ENCODE measurements at places on chromosomes 5 and 9.

GRCh38 chr5:94577466-94578245, 40.7 kb downstream of the KIAA0825 start:
- no peak for DNase-seq

DNA sequence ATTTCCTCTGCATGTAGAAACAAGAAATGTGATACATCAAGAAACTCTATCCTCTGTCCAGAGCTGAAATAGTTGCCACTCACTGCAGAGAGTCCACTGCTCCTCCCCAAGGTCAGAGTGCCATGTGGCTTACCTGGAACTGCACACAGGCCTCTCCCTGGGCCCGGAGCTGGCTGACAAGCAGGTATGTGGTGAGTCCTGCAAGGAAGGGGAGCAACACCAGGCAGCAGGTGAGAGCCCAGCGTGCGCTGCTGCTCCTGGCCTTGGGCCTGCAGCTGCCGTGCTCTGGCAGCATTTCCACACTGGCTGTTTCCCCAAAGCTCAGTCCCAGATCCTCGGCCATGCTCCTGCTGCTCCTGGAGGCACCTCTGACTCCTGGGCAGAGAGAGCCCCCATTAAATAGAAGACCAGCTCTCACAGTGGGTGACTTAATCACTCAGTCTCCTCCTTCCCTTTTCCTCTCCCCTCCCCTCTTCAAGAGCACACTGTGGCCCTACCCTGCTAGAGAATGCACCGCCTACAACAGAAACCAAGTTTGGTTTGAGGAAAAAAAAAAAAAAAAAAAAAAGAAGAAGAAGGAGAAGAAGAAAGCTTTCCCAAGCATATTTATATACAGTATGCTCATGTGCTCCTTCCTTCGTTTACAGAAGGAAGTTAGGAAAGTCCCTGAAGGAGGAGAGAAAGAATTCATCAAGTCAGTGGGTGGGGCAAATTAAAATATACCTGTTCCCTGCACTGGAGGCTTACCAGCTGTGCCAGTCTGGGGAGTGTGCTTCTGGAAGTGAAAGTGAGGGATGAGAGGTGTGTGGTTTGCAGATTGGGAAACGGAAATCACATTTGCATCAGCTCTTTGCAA, at the start of gene TNFSF15:
Gene TNFSF15 (minus strand): TSS at position 370 of the 856 bp plus-strand sequence. CDS start 27 bp downstream, at position 343.
- peak; percentile 41 for DNase-seq

GRCh38 chr5:67407979-67408378, 211.4 kb upstream of the CD180 start:
- DNase-seq, result no peak

DNA sequence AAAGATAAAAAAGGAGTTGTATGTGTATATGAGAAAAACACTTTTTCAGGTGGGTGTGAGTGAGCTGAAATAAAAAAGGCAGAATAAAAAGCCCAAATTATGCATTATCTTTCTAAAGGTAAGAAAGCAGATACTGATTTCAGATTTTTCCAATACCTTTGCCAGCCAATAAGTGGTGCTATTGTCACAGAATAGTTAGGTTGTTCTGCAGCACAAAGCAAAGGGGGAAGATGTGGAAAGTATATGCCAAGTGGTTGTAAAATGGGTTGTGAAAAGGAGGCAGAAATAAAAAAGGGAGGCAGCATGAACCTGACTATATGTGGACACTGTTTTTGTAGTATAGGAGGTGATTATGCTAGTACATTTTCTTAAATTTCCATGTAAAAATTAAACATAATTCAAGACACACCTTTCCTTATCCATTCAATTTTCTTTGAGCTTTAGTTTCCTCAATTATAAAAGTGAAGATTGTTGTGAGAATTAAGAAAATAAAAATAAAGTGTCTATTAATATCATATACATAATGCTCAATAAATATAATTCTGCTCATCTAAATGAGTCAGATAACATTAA, 106.7 kb downstream of the SMIM15 start:
- no peak for DNase-seq

- DNase-seq, result no peak
Observed at GRCh38 chr5:4969351-4969750, 170.8 kb upstream of the ADAMTS16 start.

- DNase-seq, result no peak
Observed at GRCh38 chr9:114423181-114423580, 35.4 kb upstream of the AKNA start.

GRCh38 chr5:109619021-109619460, 70.7 kb upstream of the MAN2A1 start:
- no peak for DNase-seq

DNA sequence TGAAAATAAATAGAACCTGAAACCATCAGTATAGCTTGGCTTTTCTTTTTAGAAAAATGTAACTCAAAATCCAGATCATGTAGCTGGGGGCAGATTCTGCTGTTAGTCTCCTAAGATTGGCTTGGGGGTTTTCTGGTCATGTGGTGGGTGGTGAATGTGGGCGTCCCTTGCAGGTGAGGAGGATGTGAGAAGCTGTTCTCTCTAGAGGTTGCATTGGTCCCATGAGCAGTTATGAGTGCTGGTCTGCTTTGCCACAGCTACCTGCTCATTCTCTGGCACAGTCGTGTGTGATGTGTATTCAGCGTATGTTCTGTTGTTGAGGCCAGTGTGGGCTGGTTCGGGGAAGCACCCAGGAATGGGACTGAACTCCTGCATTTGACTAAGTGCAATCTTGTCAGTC, 466.8 kb downstream of the DIRAS2 start:
- no peak for DNase-seq

- no peak for DNase-seq
Observed at GRCh38 chr5:129631961-129632360, 115.9 kb upstream of the MINAR2 start.

GRCh38 chr5:76672242-76672641, 43.7 kb upstream of the F2R start:
- no peak for DNase-seq

GRCh38 chr5:113311301-113311700, 123.5 kb downstream of the TSSK1B start:
- no peak for DNase-seq

GRCh38 chr5:20604992-20605391, 617.0 kb upstream of the CDH18 start:
- no peak for DNase-seq

DNA sequence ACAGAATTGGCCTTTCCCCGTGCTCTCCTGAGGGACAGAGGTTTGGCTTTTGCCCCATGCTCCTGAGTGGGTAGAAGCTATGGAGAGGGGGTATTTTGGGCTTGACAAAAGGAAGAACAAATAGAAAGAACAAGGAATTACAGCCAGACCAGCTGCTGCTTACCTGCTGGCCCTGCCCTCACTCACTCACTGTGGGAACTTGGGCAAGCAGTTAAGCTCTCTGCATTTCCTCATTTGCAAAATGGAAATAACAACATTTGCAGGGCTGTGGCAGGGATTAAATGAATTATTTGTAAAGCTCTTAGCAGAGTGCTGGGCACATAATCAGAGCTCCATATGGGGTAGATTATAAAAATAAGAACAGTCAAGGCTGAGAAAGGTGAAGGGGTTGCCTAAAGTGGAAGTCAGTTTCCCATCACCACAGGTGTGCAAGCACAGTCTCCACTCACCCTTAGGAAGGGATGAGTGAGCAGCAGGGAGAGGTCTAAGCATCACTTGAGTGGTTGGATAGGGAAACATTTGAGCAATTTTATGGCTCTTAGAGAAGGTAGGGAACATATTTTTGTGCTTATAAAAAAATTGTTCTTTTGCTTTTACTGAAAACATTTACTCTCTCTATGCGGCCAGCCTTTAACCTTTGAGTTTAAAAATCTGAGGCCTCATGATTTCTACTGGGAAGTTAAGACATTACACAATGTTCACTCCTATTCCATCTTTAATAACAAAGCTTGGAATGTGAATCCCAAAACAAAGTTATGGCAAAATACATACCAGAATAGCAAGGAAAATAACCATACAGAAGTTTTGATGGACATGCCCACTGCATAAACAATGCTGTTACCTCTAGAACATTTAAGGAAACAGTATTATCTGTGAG, 42.8 kb upstream of the LHFPL2 start:
- no peak for DNase-seq

- DNase-seq, result no peak
Observed at GRCh38 chr5:139413963-139414362, 10.1 kb upstream of the SPATA24 start.

DNA sequence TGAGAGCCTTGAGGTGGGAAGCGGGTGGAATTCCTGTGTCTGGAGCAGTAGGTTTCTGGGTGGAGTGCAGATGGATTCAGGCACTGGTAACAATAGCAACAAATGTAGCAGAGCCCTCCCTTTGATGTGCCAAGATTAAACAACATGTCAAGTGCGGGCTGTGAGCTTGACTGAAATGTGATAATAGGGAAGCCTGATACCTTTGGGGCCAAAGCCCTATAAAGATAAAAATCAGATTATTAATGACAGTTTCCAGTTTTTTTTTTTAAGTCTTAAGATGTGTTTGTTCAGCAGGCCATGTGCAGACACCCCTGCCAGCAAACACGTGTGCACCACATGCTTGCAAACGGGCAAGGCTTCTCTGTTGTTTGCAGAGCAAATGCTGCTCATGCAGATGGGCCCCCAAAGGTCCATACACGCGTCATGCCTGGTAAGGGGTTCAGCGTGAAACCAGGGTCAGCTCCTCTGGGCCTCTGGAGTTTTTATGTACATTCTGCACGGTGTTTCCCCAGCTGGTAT, 193.2 kb downstream of the GADD45G start:
- DNase-seq, result peak; percentile 9

GRCh38 chr5:34475249-34475966, 180.7 kb upstream of the RAI14 start:
- DNase-seq, result no peak

DNA sequence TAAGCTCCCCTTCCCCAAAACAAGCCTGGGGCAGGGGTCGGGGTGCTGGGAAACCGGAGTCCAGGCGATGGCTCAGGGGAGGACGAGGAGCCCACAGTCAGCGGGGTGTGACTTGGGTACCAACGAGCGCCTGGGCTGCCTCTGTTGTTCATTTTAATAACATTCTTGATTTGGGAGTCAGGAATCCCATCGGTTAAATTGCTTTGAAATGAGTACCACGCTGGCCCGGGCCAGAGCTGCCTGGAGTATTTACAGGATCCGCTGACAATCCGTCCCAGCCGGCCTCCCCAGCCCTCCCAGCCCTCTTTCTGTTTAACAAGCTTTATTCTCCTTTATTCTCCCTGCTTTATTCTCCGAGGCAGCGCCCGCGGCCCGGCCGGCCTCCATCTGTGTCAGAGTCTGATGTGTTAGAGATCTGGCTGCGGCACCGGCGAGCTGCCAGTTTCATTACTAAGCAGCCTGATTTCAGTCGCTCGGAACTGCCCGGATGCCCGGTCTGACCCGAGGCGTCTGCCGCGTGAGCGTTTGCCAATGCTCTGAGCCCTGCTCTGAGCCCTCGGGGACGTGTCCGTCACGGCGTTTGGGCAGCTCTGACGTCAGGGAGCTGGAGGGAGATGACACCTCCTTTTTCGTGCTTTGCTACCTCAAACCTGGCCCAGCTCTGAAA, 16.5 kb upstream of the QRFP start:
- no peak for DNase-seq

DNA sequence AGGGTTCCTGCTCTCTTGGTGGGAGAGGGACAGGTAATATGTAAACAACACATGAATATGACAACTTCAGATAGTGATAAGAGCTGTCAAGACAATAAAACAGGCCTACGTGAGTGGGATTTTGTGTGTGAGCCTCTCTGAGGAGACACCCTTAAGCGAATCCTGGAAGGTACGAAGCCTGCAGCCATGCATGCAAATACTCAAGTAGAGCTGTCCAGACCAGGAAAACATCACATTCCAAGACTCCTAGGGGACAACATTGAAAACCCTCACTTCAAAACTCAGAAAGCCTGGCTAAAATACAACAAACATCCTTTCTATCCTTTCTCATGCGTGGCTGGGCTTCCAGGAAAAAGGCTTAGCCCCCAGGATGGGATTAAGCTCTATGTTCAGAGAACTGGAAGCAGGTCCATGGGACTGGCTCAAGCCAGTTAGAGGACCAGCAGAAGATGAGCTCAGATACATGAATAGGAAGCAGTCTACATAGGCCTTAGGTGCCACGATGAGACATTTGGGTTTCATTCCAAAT, 124.8 kb upstream of the IQGAP2 start:
- DNase-seq, result no peak

- no peak for DNase-seq
Observed at GRCh38 chr5:75707911-75708509, 9.2 kb downstream of the POC5 start.

DNA sequence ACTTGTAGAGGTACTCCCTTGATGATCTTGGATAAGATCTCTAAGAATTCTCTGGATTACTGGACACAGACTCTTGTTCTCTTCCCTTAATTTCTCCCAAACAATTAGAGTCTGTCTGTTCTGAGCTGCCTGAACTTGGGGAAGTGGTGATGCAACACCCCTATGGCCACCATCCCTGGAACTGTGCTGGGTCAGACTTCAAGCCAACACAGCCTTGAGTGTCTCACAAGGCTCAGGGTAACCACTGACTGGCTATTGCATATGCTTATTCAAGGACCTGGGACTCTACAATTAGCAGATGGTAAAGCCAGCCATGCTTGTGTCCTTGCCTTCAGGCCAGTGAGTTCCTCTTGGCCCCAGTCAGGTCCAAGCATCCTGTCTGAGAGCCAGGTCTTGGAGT, 504.5 kb downstream of the MAN2A1 start:
- DNase-seq, result no peak

GRCh38 chr5:13248253-13248652, 696.2 kb downstream of the DNAH5 start:
- no peak for DNase-seq

- DNase-seq, result no peak
Observed at GRCh38 chr5:75510836-75511434, 494 bp downstream of the CERT1 start.

DNA sequence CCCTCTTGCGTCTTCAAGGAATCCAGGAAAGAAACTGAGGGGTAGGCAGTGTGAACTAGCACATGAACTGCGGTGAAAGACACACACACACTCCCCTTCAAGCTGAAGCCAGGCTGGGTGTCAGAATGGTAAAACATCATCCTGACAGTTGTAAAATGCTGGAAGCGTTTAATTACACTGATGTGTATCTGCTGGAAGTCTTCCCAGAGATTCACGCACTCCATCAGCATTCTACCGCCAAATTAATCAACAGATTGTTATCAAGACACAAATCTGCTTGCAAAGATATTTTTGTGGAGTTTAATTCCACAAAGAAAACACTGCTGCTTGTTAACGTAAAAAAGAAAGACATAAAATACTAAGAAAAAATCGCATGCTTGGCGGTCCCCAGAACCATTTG, 241.0 kb upstream of the NFIL3 start:
- DNase-seq, result no peak

GRCh38 chr9:99666571-99666970, 155.1 kb upstream of the NR4A3 start:
- no peak for DNase-seq

DNA sequence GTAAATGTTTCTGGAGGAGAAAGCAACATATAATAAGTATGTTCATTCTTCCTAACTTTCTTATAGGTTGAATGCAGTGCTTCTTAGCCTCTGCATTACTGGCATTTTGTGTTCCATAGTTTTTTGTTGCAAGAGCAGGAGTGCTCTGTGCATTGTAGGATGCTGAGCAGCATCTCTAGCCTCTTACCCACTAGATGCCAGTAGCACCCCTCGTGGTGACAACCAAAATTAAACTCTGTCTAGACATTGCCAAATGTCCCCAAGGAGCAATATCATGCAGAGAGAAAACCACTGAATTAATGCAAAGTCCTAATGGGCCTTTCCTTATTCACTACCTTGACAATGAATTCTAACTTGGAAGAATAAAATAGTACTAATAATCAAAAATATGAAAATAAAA, 147.0 kb downstream of the GLIS3 start:
- no peak for DNase-seq

GRCh38 chr9:128902351-128903078, 18.3 kb upstream of the PHYHD1 start:
- peak; percentile 85 for DNase-seq
